Stimulated activated CD8-positive, alpha-beta memory T cell treated with anti-CD3 and anti-CD28 coated beads, Interleukin-7, amount 100 ng/mL, for 48 hours (primary cell): ENCODE measurements at places on chromosomes 12 and 14.

- no peak for DNase-seq
Measured at GRCh38 chr14:22422238-22422637, 166.8 kb downstream of the DAD1 start.

DNA sequence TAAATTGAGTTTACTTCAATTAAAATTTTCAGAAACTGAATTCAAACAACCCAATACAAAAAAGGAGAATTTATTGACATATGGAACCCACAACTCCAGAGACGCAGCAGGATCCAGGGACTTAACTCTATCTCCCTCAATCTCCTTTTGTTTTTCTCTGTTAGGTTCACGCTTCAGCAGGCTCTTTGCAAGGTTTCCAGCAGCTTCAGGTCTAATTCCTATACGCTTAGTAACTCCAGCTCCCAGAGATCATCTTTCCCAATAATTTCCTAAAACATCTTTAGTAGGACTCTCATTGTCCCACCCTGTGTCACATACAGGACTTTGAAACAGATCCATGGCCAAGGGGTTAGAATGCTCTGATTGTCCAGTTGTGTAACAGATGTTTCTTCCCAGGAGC, 175.2 kb downstream of the RMST start:
- DNase-seq: no peak

- DNase-seq: no peak
Measured at GRCh38 chr14:94816113-94816512, 46.2 kb upstream of the GSC start.

DNA sequence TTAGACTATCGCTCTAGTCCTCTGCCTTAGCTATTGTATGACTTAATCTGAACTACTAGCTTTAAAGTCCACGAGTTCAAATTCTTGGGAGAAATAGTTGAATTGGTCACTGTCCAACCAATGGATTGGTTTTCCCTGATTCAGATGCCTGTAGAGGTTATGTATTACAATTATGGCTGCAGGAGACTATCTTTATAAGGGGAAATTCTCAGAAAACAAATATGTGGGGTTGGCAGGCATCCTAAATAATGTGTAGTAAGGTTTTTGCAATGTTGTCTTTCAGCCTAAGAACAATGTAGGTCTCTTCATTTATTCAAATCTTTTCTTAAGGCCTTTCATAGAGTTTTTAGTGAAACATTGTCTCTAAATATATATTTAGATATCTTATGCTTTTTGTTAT, 26.9 kb downstream of the MYRFL start:
- DNase-seq: no peak

DNA sequence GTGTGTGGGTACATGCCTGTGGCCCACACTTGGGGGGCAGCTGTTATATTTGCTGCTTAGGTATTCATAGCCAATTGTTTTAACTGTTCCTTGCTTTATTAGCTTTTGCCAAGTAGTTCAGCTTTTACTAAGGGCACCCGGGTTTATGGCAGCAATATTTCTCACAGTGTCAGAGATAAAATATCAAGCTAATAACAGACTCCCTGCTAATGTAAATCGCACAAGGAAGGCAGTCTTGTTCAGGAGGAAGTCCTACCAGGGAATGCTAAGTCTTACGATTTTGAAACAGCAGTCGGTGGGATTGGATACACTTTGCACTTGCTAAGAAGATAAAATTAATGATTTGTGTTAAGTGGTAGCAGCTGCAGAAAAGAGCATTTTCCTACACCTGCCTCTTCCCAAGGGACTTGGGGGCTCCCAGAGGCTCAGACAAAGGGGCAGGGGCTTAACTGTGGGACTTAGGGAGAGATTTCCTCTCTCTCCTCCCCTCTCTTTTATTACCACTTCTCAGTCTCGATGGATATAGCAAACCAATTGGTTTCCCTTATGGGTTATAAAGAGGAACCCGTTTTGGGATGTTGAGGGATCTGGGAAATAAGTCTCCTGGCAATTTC, 175.1 kb downstream of the NRXN3 start:
- DNase-seq: no peak

DNA sequence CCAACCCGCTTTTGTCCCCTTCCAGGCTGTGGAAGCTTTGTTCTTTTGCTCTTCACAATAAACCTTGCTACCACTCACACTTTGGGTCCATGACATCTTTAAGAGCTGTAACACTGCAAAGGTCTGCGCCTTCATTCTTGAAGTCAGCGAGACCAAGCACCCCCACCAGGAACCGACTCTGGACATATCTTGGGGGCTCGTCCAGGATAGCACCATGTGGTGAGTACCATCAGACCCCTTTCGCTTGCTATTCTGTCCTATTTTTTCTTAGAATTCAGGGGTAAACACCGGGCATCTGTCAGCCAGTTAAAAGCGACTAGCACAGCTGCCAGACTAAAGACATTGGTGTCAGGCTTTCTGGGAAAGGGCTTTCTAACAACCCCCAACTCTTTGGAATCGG, 137.6 kb upstream of the PPFIA2 start:
- DNase-seq: no peak

GRCh38 chr14:104579507-104579906, at the start of gene C14orf180:
Gene C14orf180, plus strand, starts transcription at chr14:104579764. Its CDS starts 6,667 bp downstream, at chr14:104586431.
- DNase-seq: no peak

DNA sequence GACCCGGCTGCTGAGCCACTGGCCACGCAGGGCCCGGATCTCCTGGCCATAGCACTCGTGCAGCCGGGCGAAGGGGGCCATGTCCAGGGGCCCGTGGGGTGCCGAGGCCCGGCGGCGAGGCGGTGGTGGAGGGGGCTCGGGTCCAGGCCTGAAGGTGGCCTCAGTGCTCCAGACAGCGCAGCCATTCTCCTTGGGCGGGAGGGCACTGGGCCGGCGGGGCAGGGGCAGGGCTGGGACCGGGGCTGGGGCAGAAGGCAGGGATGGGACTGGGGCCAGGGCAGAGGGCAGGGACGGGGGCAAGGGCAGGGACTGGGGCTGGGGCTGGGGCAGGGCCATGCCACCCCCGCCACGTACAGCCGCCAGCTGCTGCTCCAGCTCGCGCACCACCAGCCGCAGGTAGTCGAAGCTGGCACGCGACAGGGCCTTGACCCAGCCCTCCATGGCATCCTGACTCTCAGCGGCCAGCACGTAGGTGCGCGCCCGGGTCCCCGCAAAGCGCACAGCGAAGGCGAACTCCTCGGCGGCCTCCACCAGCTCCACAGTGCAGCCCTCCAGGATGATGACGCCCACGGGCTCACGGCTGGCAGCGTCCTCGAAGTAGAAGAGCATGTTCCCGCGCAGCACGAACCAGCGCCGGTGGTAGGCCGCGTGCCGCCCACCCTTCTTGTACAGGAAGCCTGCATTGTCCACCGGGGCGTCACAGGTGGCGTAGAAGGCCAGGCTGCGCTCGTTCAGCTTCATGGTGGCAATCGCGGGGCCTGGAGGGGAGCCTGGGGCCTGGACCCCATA, 6.0 kb downstream of the PHETA1 start:
- no peak for DNase-seq

DNA sequence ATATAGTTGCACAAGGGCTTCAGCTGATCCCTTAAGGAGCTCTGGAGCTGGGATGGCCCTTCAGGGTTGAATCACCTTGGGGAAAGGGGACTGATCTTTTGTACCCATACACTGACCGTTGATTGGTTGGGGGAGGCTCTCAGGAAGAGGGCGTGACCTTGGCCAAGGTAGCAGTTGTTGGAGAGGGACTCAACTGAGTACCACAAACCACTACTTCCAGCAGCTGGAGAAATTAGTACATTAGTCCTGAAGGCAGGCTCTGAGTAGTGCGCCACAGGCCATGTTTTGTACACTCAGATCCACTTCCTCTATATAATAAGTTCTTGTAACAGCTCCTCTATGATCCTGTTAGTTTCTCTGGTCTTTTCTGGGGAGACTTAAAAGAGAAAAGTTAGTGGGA, 317.6 kb downstream of the CCDC91 start:
- DNase-seq: no peak

- DNase-seq: peak; percentile 43
Measured at GRCh38 chr14:95314609-95315008, 5.1 kb downstream of the CLMN start.

DNA sequence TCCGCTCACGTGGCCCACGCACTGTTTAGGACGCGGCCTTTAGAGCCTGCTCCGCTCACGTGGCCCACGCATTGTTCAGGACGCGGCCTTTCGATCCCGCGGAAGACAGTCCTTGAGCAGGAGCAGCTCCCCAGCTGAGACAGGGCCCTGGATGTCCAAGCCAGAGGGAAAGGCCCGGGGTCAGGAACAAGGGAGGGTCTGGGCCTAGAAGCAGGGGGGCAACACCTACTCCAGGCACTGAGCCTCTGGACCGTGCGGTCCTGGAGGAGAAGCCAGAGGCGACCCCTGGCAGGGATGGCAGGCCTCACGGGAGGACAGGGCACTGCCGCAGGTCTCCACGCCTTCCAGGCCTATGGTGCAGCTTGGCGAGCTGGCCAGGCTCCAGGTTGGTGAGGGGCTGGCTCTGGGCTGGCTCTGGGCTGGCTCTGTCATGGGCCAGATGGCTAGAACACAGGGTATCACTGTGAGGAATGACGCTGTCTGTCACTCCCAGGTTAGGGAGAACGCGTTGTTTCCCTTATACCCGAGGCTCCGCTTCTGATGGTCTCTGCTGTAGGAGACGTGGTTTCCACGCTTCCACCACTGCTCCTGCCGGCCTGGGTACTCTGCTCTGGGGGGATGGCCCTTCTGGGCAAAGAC, 341.7 kb downstream of the TMEM121 start:
- no peak for DNase-seq

DNA sequence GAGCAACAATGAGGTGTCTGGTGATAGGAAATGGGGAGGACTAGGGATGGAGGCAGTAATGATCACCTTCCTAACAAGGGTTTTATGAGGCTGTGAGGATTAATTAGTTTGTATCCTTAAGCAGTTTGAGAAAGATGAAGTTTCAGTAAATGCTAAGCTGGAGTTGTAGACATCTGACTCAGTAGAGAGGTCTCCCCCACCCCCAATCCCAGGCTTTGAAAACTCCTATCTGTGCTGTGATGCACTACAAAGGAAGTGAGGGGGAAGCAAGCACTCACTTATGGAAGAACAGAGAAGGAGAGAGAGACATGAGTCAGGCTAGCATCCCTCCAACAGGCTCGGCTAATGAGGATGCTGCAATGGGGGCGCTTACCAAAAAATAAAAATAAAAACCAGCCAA, 5.5 kb upstream of the BCL11B start:
- DNase-seq: no peak

- no peak for DNase-seq
Measured at GRCh38 chr12:102197789-102198188, at the start of gene PMCH. Gene PMCH, minus strand, starts transcription at chr12:102197833. Its CDS starts 63 bp downstream, at chr12:102197770.

- no peak for DNase-seq
Measured at GRCh38 chr14:69713993-69714679, 52.8 kb upstream of the SRSF5 start.

GRCh38 chr12:68001486-68002466, 12.5 kb downstream of the IFNG-AS1 start:
- no peak for DNase-seq

- no peak for DNase-seq
Measured at GRCh38 chr12:94987801-94988200, 15.7 kb downstream of the NDUFA12 start.

DNA sequence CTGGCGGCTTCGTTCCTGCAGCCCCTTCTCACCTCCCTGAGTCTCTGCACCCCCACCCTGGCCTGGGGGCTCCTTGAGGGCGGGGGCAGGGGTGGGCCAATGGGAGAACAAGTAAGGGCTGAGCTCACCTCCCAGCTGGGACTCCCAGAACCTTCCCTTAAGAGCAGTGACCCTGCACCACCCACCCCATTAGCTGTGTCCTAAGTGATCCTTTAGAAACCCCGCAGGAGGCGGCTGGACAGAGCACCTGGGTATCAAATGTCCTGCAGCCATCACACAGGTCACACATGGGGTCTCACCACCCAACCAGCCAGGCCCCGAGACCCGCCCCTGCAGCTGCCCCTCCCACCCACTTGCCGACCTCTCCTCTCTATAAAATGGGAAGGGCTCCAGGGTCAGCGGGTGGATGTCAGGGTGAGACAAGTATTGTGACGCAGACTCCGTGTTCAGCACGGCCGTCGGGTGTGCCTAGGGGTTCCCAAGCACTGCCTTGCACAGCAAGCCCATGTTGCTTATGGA, 151.2 kb upstream of the C14orf180 start:
- DNase-seq: no peak

GRCh38 chr12:9341260-9341585, 133.0 kb upstream of the PZP start:
- no peak for DNase-seq

GRCh38 chr14:24321212-24321975, 10.1 kb downstream of the LTB4R start:
- no peak for DNase-seq

DNA sequence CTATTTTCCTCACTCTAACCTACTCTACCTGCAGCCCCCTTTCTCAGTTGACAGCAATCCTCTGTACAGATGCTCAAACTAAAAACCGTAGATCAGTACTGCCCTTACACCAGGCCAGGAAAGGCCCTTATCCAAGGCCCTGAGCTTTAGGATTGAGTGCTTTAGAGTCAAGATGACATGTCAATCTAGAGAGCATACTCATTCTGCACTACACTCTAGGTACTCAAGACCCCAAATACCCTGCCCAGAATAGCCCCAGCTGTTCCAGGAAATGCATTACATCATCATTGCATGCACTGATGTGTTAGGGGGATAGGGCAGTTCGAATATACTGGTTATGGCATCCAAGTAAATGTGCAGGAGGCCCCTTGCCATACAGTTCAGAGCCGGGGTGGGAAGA, 3.5 kb upstream of the PHLDA1 start:
- no peak for DNase-seq

DNA sequence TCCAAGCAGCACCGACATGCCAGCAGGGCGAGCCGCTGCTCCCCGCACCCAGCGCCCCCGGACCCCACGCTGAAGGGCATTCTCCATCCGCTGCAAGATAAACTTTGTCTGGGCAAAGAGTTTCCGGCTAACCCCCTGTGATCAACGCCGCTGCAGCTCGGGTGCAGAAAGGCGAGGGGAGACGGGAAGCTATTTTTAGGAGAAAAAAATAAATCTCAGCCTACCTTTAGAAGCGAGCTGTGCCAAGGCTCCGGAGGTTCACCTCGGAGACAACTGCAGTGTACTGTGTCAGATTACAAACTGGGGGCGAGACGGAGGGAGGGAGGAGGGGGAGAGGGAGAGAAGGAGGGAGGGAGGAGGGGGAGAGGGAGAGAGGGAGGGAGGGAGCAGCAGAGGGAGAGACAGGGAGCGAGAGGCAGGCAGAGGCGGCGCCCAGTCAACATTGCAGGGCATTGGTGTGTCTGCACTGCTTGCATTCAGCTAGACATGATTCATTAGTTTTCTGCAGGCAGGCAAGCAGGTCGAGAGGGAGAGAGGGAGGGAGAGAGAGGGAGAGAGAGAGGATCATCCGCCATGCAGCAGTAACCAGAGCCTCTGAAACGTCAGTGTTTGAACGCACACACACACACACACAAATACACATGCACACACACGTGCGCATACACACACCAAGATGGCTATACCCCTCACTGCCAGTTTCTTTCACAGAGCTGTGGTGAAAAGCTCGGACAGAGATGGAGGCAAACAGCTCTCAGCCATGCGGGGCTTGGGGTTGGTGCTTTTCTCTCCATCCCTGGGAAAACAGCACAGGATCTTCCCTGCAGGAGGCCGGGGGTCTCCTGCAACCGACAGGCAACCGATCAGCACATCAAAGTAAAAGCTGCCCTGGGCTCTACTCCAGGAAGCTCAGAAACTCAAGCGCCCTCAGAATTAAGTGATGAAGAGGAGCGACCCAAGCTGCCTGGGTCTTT, at the start of gene RIMBP2:
RIMBP2 (minus strand) TSS at position 302 of the 971 bp plus-strand sequence. CDS start 237,286 bp downstream, outside the sequence.
- DNase-seq: no peak
